NCI-H187 treated with DMSO at 0.1 percent for 48 hours (cell line): ENCODE measurements at places on chromosomes 4 and X.

DNA sequence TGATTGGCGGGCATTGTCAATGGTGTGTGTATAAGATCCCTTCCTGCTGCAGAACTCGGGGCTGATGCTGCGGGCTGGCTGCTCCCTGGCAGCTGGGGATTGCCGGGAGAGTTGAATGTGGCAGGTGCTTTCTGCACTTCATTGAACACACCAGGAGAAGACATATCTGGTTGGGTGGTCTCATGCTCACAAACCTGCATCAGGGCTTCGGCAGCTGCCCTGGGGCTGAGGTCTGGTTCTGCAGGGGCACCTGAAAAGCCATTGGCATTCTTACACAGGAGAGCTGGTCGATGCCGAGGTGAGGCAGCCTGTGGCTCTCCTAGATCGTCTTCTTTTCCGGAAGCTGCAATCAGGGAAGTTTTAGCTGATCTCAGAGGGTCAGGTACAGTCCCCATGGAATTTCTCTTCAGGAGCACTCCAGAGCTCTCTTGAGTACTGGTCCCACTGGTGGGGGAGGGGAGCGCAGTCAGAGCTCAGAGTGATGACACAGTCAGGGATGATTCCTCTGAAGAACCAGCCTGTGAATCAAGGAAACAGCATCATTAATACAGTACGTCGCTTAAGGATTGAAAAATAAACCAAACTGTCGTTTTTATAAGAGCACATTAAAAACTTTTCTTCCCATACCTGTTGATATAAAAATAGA is 57.8 kb downstream of the GPRIN3 start:
- DNase-seq = peak; percentile 42

GRCh38 chr4:48949518-48950219 is 36.4 kb upstream of the CWH43 start:
- DNase-seq = no peak

- no peak for DNase-seq
These were observed 120.7 kb upstream of the MED14 start for GRCh38 chrX:40855932-40856515.

DNA sequence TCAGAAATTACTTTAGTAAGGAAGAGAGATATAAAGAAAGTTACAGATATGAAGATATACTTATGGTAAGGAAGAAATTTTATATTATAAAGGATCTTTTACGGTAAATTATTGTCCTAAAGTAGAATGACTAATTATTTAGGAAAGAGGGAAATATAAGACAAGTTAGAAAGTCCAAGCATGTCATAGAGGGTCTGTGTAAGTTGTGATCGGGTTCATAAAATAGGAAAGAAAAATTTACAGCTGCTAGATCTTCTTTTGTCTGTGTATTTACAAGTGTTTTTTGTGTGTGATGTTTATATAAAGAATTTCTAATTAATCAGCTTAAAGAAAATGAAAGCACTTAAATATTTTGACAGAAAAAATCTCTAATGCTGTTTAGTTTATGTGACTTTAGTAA is 1054.9 kb upstream of the DIAPH2 start:
- DNase-seq = no peak

- DNase-seq = no peak
These were observed 333.8 kb downstream of the C4orf33 start for GRCh38 chr4:129429581-129430320.

DNA sequence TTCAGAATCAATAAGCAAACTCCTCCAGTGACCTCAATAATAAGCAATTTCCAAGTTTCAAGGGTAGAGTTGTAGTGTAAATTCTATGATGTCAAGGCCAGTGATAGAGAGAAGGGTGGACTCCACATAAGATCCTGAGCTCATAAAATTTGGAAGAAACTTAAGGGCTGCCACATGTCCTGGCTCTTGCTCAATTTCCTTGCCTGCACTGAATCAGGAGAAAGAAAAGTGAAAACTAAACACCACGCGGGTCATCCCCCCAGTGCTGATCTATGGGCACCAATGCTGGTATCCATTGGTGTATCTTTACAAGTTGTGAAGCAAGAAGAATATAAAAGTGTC is 392.0 kb upstream of the INTU start:
- no peak for DNase-seq

GRCh38 chr4:151045907-151046306 is 30.8 kb upstream of the LRBA start:
- DNase-seq = no peak

DNA sequence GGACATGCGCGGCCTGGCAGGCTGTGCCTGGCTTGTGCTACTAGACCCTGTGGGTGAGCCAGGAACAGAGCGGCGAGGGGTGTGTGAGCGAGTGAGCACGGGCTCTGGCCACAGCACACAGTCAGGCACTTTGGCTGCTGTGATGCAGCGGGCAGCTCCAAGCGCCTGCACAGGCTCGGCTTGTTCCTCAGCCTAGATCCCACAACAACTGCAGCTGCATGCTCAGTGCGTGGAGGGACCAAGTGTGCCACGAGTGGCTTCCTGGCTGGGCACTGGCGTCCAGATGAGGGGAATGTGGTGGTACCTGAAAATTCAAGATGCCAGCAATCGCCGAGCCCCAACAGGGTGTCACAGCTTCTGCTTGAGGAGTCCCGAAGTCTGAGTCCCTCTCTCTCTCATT is 1056.6 kb downstream of the RAPGEF2 start:
- DNase-seq = no peak

- DNase-seq = no peak
These were observed 376.4 kb upstream of the NOCT start for GRCh38 chr4:138639018-138639741.

GRCh38 chr4:10031668-10032590 is 10.6 kb upstream of the SLC2A9 start:
- DNase-seq = no peak

DNA sequence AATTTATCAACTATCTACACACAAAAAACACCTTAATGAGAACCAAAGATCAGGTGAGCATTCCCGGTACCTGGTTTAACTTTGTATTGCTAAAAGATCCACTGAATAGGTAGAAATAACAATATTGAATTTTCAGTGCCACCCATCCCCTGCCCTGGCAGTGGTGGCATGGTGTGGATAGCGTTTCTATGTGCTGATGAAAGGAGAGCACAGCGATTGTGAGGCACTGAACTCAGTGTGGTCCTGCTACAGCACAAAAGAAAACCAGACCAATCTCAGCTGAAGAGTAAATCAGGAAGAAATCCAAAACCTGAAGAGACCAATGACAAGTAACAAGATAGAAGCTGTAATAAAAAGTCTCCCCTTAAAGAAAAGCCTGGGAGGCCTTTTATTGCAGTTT is 984.6 kb upstream of the AGA start:
- no peak for DNase-seq

- DNase-seq = no peak
These were observed 35.3 kb downstream of the PNPLA4 start for GRCh38 chrX:7891928-7892327.

- no peak for DNase-seq
These were observed 16.1 kb downstream of the RHOH start for GRCh38 chr4:40212674-40213527.

DNA sequence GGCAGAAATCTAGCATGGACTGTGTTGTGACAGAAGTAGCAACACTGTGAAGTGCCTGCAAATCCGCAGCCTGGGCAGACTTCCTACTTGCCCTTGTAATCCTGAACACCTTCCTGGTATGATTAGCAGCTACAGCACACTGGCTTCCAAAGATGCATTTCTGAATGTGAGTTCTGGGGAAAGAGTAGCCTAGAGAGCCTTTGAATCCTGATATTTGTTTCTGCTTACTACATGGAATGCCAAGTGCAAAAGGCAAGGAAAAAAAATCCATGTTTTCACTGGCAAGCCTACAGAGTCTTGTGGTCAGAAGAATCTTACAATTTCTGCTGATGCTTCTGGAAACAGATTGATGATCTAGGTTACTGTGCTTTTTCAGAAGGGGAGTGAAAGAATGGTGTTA is 223.7 kb downstream of the COL25A1 start:
- no peak for DNase-seq

- no peak for DNase-seq
These were observed 13.0 kb upstream of the SLC25A5 start for GRCh38 chrX:119455264-119455663.

GRCh38 chr4:54484383-54484782 is 173.4 kb upstream of the KIT start:
- peak; percentile 59 for DNase-seq

DNA sequence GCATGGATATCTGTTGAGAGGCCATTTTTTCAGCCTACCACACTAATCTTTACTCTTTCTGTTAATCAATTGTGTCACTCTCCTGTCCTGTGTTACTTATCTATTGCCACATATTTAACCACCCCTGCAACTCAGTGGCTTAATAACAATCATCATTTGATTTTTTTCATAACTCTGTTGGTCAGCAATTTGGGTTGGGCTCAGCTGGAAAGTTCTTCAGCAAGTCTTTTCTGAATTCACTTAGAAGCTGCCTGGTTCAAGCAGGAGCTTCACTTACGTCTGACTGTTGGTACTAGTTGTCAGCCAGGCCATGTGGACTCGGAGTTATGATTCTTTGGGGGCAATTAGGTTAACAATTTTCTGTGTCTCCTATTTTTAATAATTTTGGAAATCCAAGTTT is 50.1 kb downstream of the CPE start:
- DNase-seq = no peak

DNA sequence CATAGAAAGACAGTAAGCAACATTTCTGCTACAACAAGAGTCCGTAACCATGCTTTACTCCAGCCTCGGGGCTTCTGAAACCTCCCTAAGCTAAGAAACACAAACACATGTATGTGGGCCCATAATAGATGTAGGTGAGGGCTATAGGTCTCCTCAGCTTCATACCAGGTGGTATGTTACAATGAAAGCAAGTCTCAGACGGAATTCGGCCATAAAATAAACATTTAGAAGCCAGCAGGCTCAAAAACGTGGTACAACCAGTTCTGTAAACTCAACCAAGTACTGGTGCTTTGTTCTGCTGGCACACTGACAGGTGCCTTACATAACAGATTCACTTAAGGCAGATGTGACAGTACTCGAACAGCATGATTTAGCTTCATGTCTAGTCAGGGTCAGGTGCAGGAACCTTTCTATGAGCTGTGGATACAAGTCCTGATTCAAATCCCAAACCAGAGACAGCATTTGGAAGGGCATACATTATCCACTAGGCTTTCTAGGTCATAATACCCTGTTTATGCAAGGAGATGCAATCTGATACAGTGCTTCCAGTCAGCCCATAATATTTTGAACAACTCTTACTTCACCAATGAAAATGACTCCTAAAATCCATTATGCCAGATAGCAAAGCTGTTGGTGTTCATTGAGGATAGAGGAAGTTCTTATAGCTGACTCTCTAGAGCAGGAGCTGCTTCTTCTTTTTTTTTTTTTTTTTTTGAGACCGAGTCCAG is 113.8 kb upstream of the ENPP6 start:
- DNase-seq = peak; percentile 52

DNA sequence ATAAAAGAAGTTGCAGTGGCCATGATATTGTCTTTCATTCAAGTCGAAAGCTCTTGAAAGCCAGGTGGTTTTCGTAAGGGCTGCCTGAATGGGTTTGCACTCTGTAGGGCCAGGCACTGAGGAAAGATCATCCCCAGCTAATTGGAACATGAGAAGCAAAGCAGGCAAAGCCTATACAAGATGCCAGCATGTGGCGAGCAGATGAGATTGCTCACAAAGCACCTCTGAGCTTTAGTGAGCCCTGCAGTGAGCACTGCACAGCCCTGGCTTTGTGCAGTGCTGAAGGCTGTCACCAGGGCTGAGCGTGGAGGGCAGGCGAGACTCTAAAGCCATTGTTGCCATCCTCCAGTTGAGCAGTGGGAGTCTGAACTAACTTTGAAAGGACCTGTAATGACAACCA is 53.8 kb downstream of the HADH start:
- DNase-seq = peak; percentile 50

DNA sequence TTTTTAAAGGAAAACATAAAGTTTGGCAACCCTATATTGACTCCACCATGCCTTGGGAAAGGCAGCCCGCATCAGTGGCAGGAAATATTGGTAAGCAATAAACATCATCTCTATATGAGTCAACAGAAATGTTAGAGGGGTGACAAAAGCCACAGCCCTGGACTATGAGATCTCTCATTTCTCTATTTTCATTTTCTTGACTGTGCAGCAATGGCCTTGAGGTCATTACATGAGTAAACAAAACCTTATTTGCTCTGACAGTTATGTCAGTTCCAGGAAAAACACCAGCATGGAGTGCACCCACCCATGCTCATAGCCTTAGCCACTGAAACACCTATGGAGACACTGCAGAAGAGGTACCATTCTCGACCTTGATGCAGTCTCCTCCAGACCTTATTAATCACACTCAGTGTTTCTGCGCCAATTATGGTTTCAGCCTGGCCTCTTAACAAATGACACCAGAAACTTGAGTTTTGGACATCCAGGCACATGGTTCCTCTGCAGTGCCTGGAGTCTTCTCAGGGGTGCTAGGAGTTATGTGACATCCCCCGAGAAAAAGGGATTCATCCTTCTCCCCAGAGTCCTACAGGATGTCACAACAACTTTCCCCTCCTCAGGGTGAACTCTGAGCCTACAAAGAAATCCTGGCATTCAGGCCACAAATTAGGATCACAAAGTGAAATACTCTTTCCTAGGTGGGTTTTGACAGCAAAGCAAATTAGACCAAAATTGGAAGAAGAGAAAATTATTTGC is 16.0 kb upstream of the HPGD start:
- DNase-seq = no peak

DNA sequence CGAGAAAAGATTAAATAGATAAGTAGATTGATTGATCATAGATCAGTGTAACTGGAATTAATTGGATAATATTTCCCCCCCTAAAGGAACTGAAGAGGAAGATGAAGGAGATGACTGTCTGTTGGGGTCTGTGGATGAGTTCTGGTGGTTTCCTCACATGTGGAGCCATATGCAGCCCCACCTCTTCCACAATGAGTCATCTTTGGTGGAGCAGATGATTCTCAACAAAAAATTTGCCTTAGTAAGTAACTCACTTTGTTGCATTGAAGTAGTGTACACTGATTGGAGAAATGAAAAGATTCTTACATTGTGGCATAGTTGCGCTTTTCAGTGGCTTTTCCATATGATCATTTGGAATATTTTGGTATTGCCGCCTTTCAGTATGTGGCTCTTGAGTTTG is 80.4 kb downstream of the NDST3 start:
- no peak for DNase-seq

DNA sequence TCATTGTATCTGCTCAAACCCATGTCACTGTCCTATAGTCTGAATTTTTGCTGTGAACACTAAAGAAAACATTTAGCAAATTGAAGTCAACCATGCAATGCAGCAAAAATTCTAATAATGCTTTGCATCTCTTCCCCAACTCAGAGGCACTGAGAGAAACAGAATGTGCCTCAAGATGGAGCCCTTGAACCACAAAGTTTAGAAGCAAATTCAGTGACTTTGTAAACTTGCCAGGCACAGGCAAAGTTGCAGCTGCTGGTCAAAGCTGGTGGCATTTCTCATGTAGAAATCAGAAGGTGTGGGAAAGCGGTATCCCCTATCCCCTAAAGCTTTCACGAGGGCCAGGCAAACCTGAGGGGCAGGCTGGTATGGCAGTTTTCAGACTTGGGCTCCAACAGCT is 121.7 kb upstream of the DIPK2B start:
- DNase-seq = no peak
